CD8-positive, alpha-beta memory T cell (primary cell): ENCODE measurements at places on chromosomes 16 and 17.

DNA sequence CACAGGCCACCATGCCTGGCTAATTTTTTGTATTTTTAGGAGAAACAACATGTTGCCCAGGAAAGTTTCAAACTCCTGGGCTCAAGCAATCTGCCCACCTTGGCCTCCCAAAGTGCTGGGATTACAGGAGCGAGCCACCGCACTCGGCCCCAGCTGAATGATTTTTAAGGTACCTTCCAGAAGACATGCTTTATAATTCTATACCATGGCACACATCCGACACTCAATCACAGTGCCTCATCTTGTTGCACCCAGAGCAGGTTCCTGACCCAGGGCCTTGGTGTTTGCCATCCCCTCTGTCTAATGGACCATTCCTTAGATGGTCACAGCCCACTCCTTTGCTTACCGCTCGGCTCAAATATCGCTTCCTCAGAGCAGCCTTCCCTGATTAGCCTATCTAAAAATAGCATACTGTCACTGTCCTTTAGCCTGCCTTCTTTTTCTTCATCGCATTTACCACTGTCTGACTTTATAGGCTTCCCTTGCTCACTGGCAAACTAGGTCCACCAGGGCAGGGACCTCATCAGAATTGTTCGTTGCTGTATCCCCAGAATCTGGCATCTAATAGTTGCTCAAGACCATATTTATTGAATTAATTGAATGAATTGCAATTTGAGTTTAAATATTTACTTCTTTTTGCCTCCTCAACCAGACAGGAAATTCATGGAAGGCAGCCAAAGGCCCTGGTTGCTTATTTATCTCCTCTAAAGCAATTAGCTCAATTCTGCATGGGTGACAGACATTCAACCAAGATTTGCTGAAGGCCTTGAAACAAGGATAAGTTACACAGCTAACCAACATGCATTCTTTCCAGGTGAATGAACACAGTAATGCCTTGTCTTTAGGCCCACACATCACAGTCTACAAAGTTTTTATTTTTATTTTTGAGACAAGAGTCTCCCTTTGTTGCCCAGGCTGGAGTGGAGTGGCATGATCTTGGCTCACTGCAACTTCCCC lies 6.3 kb upstream of the TENT4B start:
- DNase-seq: no peak

GRCh38 chr16:20382202-20382948 lies 22.2 kb downstream of the PDILT start:
- no peak for DNase-seq

DNA sequence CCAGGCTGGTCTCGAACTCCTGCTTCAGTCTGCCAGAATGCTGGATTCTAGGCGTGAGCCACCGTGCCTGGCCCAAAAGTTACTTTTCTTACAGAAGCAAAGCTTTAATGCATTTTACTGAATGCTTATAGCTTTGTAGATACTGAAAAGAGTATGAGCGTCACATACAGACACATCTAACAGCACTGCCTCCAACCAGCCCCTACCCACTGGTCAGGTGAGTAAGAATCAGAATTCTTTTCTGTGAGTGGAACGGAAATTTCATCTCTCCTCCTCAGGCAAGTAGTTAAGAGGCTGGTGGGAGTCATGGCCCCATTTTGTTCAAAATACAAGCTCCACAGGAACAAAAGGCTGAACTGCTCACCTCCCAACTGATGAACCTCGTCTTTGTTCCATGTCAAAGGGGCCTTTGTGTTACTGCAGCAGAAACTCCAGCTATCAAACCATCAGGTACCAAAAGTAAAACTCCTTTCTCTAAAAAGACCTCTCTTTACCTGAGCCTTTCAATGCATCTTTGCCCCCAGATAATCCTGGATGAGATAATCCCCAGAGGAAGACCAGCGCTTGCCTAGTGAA lies 92.4 kb upstream of the RPH3AL start:
- DNase-seq: no peak

DNA sequence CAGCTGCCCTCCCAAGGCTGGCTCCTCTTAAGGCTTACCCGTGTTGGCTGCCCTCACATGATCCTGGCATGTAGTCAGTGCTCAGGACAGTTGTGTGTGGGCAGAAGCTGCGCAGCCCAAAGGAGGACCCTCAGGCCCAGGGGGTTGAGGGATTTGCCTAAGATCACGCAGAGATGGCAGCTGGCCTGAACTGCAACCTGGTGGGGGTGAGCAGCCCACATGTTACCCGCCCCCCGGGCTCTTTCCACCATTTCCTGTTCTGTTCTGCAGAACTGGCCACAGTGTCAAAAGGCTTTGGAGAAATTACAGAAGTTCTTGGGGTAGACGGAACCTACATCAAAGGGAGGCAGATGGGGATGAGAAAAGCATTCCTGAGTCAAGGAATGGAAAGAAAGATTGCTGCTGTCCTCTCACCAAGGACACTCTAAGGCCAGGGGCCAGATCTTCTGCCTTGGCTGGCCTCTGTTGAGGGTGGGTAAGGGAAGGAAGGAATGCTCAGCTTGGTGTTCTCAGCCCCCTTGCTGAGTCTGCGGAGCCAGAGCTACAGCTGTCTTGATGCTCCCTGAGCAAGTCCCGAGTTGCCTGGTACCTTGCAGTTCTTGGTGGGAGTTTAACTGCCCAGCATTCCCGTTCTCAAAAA lies 53.0 kb downstream of the EPN2 start:
- no peak for DNase-seq

DNA sequence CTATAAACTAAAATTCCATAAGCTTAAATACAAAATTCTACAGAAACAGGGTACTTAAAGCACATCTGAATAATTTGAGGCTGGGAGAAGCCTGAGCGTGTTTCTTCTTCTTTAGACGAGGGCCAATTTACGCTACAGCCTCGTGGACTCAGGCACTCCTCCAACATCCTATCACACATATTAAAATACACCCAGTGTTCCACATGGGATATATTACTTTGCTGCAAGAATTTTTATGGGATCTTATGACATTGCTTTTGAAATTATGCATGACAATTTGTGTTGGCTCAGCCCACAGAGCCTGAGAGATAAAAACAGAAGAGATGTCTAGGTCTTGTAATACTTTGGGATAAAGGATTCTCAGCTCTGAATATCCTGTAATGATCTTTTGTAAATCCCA lies 3.5 kb upstream of the TANGO6 start:
- no peak for DNase-seq

GRCh38 chr17:10060526-10060925 lies 137.9 kb downstream of the GAS7 start:
- no peak for DNase-seq

DNA sequence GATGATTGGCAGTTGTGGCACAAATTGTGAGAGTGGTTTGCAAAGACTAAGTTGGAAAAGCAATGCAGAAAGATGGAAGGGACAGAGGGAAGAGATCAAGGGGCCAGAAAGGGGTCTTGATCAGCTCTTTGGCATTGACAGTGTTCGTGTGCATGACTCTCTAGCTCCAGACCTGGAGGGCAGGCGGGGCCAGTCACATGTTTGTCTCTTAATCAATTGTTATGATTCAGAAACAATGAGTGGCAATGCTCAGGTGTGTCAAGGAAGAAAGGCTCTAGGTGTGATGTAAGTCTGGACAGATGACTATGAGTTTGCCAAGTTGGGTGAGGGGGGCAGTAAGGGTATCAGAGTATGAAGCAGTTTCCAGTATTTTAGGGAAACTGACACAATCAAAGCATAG lies 32.1 kb downstream of the WSB1 start:
- DNase-seq: no peak

GRCh38 chr16:51562891-51563290 lies 411.8 kb upstream of the SALL1 start:
- no peak for DNase-seq
